PC-9 (cell line): ENCODE measurements at places on chromosomes 11 and 22. TPM values are rescaled to one million over a fixed set of nuclear protein-coding genes. Genes with fewer than 3 reads are reported as not detected.

The THY1 gene
- not detected in 2 replicates for total RNA-seq

DNA sequence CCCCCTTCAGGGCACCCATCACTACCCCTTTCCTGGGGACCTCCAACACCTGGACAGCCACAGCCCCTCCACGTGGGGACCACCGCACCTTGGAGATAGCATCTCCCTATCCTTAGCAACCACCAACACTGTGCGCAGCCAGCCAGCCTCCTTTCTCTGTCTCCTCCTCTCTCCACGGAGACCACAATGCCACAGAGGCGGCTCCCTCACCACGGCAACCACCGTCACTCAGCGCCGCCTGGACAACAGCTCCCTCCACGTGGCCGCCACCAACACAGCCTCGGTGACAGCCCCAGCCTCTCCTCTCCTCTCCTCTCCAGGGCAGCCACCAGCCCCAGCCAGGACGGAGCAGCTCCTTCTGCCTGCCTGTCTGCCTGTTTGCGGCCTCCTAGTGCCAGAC, 10.5 kb downstream of the ELFN2 start:
- H3K36me3 ChIP-seq = no peaks in the 10 kb centered on the region
- no peak overlapping the region for H3K4me3 ChIP-seq
- peaks cover 47% of the 10 kb centered on the region for H3K4me1 ChIP-seq
- H3K27ac ChIP-seq = no peak overlapping the region
- peak; percentile 35 for DNase-seq
- no peaks in the 10 kb centered on the region for H3K27me3 ChIP-seq

The KREMEN1 gene
- 4.6 and 6.1 TPM in 2 replicates for total RNA-seq

DNA sequence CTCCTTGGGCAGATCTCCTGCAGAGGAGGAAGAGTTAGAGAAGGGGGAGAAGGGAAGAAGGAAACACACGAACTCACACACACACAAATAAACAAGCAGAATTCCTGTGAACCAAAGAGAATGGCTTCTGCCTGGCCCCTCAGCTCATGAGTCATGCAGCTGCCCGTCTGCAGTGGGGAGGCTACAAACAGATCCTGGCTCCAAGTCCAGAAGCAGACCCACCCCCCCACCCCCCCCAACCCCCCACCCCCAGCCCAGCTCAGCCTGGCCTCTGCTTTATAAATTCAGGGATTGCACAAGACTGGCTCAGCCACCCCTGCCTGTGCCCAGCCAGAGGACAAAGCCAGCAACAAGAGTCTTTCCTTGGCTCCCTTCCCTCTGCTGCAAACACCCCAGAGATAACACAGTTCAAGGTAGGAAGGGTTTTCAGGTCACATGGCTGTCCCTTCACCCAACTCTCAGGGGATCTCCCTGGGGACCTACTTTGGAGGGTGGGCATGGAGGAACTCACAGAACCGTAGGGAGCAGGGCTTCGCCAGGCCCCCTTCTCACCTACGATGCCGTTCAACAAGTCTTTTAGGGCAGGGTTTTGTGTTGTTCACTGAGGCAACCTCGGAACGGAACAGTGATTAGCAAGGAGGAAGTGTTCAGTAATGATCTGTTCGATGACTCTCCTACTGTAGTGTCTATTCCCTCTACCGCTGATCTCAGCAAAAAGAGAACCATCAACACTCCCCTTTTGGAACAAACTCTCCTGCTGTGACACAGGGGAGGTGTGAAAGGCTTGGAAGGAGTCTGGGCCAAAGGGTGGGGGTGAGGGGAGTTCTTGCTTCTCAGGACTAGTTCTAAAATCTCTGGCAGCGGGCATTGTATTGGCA, 35.5 kb downstream of the RPL27A start:
- H3K27me3 ChIP-seq = no peaks in the 10 kb centered on the region
- H3K4me3 ChIP-seq = peak overlapping the region; percentile 45; the same call in 1 of the 2 replicates
- H3K36me3 ChIP-seq = no peaks in the 10 kb centered on the region
- peak overlapping the region; percentile 96 for H3K27ac ChIP-seq
- H3K4me1 ChIP-seq = peaks cover 66% of the 10 kb centered on the region

GRCh38 chr22:44450503-44450902, 47.5 kb downstream of the RTL6 start:
- no peaks in the 10 kb centered on the region for H3K27me3 ChIP-seq
- DNase-seq = peak; percentile 51
- H3K4me3 ChIP-seq = no peak overlapping the region

GRCh38 chr11:19770277-19770676, 57.6 kb downstream of the NAV2 start:
- DNase-seq = no peak
- H3K36me3 ChIP-seq = no peaks in the 10 kb centered on the region
- no peak overlapping the region for H3K4me3 ChIP-seq
- peak overlapping the region; percentile 10; the same call in 1 of the 2 replicates for H3K27ac ChIP-seq
- H3K4me1 ChIP-seq = peaks cover 24% of the 10 kb centered on the region
- no peaks in the 10 kb centered on the region for H3K27me3 ChIP-seq

GRCh38 chr11:26993965-26994457, at the start of gene FIBIN:
Gene FIBIN, plus strand, starts transcription at chr11:26994112. Its CDS starts 415 bp downstream, at chr11:26994527.
- no peak within 1 kb of the TSS for H3K27ac ChIP-seq
- no peak for DNase-seq

- peaks cover 56% of the 10 kb centered on the region for H3K27me3 ChIP-seq
- H3K4me3 ChIP-seq = no peak overlapping the region
- DNase-seq = no peak
- H3K27ac ChIP-seq = no peak overlapping the region
Observed at GRCh38 chr11:123700772-123701171, 40.7 kb downstream of the ZNF202 start.

DNA sequence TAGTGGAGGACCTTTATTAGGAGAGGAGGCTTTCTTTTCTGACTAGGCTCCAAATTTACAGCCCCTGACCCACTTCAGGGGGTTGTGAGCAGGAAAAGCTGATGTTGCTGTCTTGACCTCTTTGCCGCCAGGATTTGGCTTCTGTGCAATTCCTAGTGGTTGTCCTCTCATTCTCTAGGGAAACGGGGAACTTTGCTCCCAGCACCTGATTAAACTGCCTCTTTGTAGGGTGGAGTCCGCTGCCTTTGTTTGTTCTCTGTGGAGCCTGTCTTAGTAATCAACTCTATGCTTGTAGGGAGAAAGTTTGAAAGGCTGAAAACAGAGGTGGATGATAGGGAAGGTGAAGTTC, 16.3 kb downstream of the CTNND1 start:
- DNase-seq = peak; percentile 78
- H3K36me3 ChIP-seq = peaks cover 11% of the 10 kb centered on the region; the same call in 1 of the 2 replicates
- H3K4me3 ChIP-seq = peak overlapping the region; percentile 50
- H3K4me1 ChIP-seq = peaks cover 95% of the 10 kb centered on the region

- H3K4me1 ChIP-seq = peaks cover 16% of the 10 kb centered on the region
- no peak overlapping the region for H3K4me3 ChIP-seq
- no peak overlapping the region for H3K27ac ChIP-seq
- H3K36me3 ChIP-seq = no peaks in the 10 kb centered on the region
- no peak for DNase-seq
Observed at GRCh38 chr11:2779981-2780849, 80.4 kb upstream of the KCNQ1OT1 start.

The APOL6 gene
- 16.7 and 18.6 TPM in 2 replicates for total RNA-seq
